ENCODE measurements at places on chromosomes 16 and 17. TPM values are rescaled to one million over a fixed set of nuclear protein-coding genes. Genes with fewer than 3 reads are reported as not detected.

Gene TENT4B
- total RNA-seq: 7.0 TPM

Gene KCNH4
- not detected for total RNA-seq

Gene SPATA32
- 1.0 TPM for total RNA-seq

Gene XYLT1
- total RNA-seq: 15.2 TPM

Gene CES5A
- total RNA-seq: not detected

Gene KRT24
- not detected for total RNA-seq

Gene KIF19
- total RNA-seq: 2.3 TPM

Gene FOXL1
- 0.52 TPM for total RNA-seq

Gene ETV4
- total RNA-seq: 28.7 TPM

Gene CES3
- 5.2 TPM for total RNA-seq

Gene ZNF652
- 36.1 TPM for total RNA-seq

DNA sequence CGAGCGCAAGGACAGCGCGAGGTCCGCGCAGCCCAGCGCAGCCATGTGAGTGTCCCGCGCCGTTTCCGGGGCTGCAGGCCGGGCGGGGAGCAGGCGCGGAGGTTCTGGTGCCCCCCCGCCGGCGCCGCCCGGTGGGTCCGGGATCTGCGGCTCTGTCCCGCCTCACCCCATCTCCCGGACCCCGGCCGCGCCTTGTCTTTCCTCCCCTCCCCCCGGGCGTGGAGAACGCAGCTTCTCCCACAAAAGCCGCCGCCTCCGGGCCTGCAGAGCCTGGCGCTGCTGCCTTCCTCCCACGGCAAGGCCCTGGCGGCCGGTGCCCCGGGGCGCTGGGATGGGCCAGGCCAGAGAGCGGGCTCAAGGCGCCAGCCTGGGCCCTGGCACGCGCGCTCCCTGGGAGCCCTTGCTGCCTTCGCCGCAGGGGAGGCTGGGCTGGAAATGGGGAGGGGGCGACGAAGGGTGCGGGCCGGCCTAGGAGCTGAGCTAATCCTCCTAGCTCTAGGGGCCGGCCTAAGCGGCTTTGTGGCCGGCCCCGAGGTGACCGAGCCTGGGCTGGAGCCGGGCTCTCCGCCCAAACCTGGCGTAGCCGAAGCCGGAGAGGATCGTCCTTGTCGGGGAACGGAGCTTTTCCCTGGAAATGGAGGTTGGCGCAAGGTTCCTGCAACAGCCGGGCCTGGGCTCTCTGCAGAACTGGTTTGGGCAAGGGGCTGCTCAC lies 397 bp downstream of the RIPOR1 start:
- H3K36me3 ChIP-seq: no peaks in the 10 kb centered on the region
- peak; percentile 45 for DNase-seq
- peak overlapping the region; percentile 82 for H3K27ac ChIP-seq
- H3K27me3 ChIP-seq: no peaks in the 10 kb centered on the region

DNA sequence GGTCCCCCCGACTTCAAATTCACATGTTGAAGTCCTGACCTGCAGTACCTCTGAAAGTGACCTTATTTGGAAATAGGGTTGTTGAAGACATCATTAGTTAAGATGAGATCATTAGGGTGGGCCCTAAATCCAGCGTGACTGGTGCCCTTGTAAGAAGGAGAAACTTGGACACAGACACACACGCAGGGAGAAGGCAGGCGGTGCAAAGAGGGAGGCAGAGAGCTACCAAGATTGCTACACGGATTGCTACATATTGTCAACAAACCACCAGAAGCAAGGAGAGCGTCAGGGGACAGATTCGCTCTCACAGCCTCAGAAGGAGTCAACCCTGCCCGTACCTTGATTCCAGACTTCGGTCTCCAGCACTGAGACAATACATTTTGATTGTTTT lies 6.8 kb upstream of the WBP2 start:
- H3K36me3 ChIP-seq: no peaks in the 10 kb centered on the region
- no peaks in the 10 kb centered on the region for H3K4me1 ChIP-seq
- no peak for DNase-seq
- no peak overlapping the region for H3K4me3 ChIP-seq
- H3K27me3 ChIP-seq: no peaks in the 10 kb centered on the region
- no peak overlapping the region for H3K27ac ChIP-seq

- peak overlapping the region; percentile 33 for H3K27ac ChIP-seq
- no peaks in the 10 kb centered on the region for H3K27me3 ChIP-seq
- no peak for DNase-seq
- peaks cover 29% of the 10 kb centered on the region for H3K4me1 ChIP-seq
- H3K4me3 ChIP-seq: no peak overlapping the region
Measured at GRCh38 chr17:9648521-9649110, 3.3 kb downstream of the USP43 start.

GRCh38 chr16:84930298-84931106 lies 80.8 kb downstream of the ZDHHC7 start:
- no peak overlapping the region for H3K27ac ChIP-seq
- H3K36me3 ChIP-seq: no peaks in the 10 kb centered on the region
- H3K4me1 ChIP-seq: peaks cover 22% of the 10 kb centered on the region

GRCh38 chr16:73166441-73166851 lies 118.5 kb upstream of the ZFHX3 start:
- DNase-seq: no peak
- no peak overlapping the region for H3K4me3 ChIP-seq
- H3K4me1 ChIP-seq: peaks cover 5% of the 10 kb centered on the region
- no peak overlapping the region for H3K27ac ChIP-seq

GRCh38 chr17:82357394-82357793 lies 1.7 kb upstream of the TEX19 start:
- peaks cover 23% of the 10 kb centered on the region for H3K4me1 ChIP-seq
- no peaks in the 10 kb centered on the region for H3K36me3 ChIP-seq
- no peak overlapping the region for H3K4me3 ChIP-seq
- no peaks in the 10 kb centered on the region for H3K27me3 ChIP-seq
- DNase-seq: no peak
- no peak overlapping the region for H3K27ac ChIP-seq

DNA sequence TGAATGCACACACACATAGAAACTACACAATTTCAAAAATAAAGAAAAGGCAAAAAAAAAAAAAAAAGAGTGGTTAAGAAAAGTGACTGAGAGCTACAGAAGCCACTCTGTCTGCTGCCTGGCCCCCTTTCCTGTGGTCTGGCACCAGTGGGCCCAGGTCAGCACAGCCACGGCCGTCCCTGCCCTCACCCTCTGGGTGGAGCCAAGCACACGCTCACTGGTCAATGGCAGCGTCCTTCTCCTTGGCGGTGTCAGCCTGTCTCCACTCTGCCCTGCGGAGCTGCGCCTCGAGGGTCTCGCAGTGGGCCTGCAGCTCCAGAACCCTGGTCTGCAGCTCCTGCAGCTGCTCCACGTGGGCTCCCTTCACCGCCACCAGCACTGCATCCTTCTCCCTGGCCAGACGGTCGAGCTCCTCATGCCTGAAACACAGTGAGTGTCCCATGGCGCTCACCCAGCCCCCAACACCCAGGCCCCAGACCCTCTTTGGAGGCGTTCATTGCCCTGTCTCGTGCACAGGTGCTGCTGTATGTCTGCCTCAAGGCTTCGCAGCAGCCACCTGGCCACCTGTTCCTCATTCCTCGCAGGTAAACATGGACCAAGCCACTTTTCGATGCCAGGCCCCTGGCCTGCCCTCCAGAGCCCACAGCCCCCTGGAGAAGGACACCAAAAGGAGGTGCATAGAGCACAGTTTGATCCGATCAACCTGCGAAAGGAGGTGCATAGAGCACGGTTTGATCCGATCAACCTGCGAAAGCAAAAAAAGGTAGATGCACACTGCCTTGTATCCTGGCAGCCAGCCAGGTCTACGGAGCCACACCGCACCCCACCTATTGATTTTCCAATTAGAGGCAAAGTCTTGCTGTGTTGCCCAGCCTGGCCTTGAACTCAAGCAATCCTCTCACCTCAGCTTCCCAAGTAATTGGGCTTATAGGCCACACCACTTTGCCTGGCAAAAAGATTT lies 24.4 kb downstream of the CCDC57 start:
- no peak overlapping the region for H3K27ac ChIP-seq
- DNase-seq: no peak
- H3K36me3 ChIP-seq: no peaks in the 10 kb centered on the region
- no peak overlapping the region for H3K4me3 ChIP-seq

DNA sequence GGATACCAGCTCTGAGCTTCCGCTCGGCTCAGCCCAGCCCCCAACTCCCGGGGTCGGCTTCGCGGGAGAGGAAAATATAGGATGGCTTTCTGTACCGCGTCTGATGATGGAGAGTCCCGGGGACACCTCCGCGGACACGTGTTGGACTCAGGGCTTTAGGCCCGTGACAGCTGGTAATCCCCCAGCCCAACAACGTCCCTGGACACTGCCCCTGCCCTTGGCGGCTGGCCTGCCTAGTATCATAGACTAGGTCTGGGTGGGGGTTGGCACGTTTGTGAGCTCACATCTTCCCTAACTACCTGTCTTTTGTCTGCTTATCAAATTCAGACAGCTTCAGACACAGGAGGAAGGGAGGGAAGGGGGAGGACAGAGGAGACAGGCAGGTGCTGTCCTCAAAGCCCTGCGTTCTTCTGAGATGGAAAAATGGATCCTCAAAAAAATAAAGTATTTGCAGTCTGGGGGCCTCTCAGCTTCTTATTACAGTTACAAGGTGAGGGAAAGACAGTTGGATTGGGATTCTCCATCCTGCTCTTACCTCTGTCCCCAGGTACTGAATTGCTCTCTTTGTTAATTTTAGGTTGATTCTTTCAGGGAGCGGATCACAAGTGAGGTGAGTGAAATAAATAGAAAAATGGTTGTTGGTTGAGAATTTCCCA lies 698 bp downstream of the PSME3 start:
- no peaks in the 10 kb centered on the region for H3K27me3 ChIP-seq
- H3K4me1 ChIP-seq: peaks cover 29% of the 10 kb centered on the region
- no peak for DNase-seq

GRCh38 chr17:17778308-17779014 lies 58.3 kb downstream of the SREBF1 start:
- H3K4me3 ChIP-seq: no peak overlapping the region
- H3K27ac ChIP-seq: no peak overlapping the region
- H3K27me3 ChIP-seq: no peaks in the 10 kb centered on the region
- H3K36me3 ChIP-seq: no peaks in the 10 kb centered on the region
- DNase-seq: peak; percentile 59

- H3K4me1 ChIP-seq: no peaks in the 10 kb centered on the region
- H3K27me3 ChIP-seq: no peaks in the 10 kb centered on the region
- H3K4me3 ChIP-seq: no peak overlapping the region
Measured at GRCh38 chr16:46929378-46930332, 43.8 kb downstream of the DNAJA2 start.

GRCh38 chr16:49478107-49478506 lies 104.5 kb downstream of the C16orf78 start:
- no peaks in the 10 kb centered on the region for H3K36me3 ChIP-seq
- no peak overlapping the region for H3K4me3 ChIP-seq
- H3K27me3 ChIP-seq: no peaks in the 10 kb centered on the region
- no peaks in the 10 kb centered on the region for H3K4me1 ChIP-seq
- DNase-seq: no peak

GRCh38 chr16:19639986-19640421 lies 78.0 kb downstream of the KNOP1 start:
- H3K27me3 ChIP-seq: no peaks in the 10 kb centered on the region
- no peak overlapping the region for H3K27ac ChIP-seq
- peaks cover 4% of the 10 kb centered on the region for H3K4me1 ChIP-seq
- DNase-seq: no peak
- H3K4me3 ChIP-seq: no peak overlapping the region

- DNase-seq: no peak
- no peak overlapping the region for H3K27ac ChIP-seq
- H3K4me1 ChIP-seq: peaks cover 15% of the 10 kb centered on the region
- no peak overlapping the region for H3K4me3 ChIP-seq
- peaks cover 2% of the 10 kb centered on the region for H3K36me3 ChIP-seq
Measured at GRCh38 chr17:16013943-16014407, 14.4 kb downstream of the TTC19 start.

GRCh38 chr17:64507413-64507782 lies 621 bp downstream of the CEP95 start:
- H3K4me1 ChIP-seq: peaks cover 37% of the 10 kb centered on the region
- H3K4me3 ChIP-seq: peak overlapping the region; percentile 71
- peak; percentile 29 for DNase-seq
- H3K27me3 ChIP-seq: no peaks in the 10 kb centered on the region

All from body of pancreas (tissue), 4 donors.